G401 (cell line): ENCODE measurements at places on chromosomes 12 and 14. TPM values are rescaled to one million over a fixed set of nuclear protein-coding genes. Genes with fewer than 3 reads are reported as not detected.

DNA sequence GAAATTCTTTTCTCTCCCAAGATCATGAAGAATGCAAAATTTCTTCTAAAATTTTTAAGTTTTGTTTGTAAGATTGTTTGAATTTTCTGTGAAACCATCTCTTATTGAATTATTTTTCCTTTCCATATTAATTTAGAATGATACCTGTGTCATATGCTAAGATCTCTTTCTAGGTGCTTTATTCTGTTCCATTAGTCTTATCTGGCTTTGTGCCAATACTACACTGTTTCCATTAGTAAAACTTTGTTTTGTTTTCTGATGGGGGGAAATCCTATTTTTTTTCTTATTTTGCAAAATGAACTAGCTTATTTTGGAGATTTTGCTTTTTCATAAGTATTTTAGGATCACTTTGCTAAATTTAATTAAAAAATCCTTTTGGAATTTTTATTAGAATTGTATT, 193.9 kb downstream of the FUT8 start:
- no peak for DNase-seq

GRCh38 chr12:46573347-46573658, 200.7 kb upstream of the SLC38A2 start:
- no peak for DNase-seq

Gene ARHGAP5
- total RNA-seq, result 27.1 and 43.6 TPM in 2 replicates

DNA sequence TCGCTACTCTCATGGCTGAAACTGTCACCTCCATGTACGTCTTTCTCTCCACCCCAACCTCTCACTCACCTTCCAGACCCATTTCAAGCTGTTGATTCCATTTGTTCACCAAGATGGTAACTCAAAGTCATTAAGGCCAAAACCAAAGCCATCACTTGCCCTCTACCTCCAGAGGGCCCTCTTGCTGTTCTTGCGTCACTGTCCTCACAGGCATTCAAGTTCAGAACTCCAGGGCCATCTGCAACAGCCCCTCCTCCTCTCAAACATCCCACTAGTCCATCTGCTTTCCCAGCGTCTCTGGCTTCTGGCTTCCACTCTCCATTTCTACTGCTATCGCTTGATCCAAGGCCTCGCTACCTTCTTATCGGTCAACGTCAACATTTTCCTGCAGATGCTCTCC, 74.5 kb downstream of the VWF start:
- no peak for DNase-seq

DNA sequence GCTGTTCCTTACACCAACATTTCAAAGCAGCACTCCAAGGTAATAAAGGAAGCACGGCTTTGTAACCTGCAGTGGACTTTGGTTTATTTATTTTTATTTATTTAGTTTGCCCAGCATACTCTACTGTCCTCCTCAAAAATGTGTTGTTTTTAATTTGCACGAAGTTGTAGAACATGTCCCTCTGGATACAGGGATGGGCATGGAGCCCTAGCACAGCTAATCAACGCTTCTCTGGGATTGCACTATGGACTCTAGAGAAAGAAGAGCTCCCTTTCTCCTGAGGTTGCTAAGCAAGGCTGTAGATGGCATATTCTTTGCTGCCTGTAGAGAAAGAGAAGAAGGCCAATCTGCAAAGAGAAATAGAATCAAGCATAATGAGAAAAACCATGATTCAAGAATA, 5.9 kb upstream of the ANAPC5 start:
- no peak for DNase-seq

- DNase-seq, result no peak
Observed at GRCh38 chr14:75183225-75183624, 6.8 kb upstream of the TMED10 start.

GRCh38 chr14:104735830-104736642, 12.0 kb downstream of the ADSS1 start:
- peak; percentile 52 for DNase-seq

DNA sequence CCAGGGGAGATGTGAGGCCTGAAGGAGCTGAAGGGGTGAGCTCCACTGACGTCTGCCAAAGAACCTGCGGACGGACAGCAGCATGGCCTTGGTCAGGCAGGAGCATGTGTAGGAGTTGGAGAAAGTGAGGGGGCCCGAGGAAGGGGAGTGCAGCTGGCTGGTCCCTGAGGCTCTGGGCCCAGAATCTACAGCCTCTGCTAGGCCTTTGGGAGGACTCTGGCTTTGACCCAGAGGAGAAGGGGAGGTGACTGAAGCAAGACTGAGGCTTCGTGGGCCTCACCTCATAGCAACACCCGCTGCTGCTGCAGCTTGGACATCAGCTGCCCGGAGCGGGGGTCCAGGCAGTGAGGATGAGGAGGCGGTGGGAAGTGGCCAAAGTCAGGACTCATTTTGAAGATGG, 216.6 kb upstream of the FKBP4 start:
- DNase-seq, result no peak

DNA sequence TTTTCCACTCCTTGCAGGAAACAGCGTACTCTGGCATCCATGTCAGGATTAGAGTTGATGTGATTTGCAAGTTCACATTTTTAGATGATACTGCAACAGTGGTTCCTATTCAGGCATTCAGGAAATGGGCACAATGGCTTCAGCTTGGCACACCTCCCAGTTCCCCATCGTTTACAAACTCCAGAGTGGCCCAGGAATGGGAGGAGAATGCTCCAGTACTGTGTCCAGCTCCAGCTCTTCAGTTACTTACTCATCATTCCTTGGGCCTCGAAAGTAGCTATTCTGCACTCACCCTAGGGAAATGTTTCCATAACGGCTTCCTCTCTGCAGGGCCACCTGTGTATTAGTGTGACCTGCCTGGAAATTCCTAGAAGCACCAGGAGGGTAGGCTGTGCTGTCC, 239.7 kb upstream of the RGS6 start:
- no peak for DNase-seq

Gene ZC2HC1C
- 2.1 TPM in 1 of 2 replicates, not detected in the other for total RNA-seq

GRCh38 chr12:24756479-24757024, 192.3 kb downstream of the BCAT1 start:
- DNase-seq, result no peak

Gene GAS2L3
- total RNA-seq, result 11.7 and 14.4 TPM in 2 replicates

DNA sequence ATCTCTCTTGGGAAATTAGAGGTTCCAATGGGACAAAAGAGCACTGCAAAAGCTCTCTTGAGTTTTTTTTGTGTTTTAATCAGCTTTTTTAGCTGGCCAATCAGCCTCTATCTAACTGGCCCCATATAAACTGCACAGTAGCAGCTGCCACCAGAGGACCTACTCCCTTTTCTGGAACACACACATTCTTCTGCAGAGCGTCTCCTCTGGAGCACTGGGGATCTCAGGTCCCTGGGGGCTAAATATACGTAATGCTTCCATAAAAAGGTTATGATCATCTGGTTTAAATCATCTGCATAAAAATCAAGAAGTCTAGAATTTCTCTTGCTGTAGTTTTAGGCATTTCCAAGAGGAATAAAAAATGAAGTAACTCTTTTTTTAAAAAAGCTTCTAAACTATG, 32.3 kb downstream of the TSPAN8 start:
- DNase-seq, result no peak

Gene SERPINA1
- total RNA-seq, result not detected in 2 replicates

DNA sequence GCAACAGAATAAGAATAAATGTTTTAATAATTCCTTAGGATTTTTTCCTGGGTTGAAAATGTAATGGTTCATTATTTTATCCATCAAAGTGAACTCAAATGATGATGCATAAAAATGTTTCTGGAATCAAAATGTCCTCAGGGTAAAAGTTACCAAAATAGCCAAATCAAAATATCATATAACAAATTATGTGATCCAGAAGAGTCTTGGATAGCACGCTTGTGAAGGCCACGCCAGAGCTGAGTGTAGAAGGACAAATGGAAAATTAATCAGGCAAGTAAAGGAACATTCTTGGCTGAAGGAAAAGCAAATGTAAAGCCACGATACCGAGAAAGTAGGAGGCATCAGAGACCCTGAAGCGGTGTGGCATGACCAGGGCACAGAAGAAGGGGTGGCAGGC, 169.2 kb downstream of the CAPZA3 start:
- DNase-seq, result no peak

- DNase-seq, result no peak
Observed at GRCh38 chr12:100279607-100280244, 12.7 kb downstream of the SCYL2 start.

Gene TMEM132D
- not detected in 2 replicates for total RNA-seq

DNA sequence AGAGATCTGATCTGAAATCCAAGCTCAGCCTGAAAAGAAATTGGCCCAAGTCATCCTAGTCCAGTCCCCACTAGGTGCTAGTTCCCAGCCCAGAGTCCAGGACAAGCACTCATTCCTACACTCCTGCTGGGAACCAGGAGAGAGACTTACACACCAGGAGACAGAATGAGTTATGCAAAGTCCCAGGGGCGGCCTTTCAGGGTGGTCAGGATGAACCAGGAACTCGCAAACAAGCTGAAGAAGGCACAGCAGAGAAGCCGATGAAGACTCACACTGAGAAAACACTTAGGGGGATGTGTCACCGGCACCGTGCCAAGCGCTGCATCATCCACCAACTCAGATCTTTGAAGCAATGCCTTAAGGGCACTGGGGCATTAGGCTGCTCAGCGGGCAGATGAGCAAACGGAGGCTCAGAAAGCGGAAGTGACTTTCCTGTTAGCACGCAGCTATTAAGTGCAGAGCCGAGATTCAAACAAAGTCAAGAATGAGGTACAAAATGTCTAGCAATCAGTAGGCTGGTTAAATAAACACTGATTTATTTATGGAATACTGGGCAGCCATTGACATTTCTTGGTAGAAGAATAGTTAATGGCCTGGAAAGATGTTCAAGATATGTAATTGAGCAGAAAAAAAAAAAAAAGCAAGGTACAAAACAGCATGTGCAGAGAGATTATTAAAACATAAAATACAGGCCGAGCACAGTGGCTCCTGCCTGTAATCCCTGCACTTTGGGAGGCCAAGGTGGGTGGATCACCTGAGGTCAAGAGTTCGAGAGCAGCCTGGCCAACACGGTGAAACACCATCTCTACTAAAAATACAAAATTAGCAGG, 78.7 kb downstream of the LRRC74A start:
- no peak for DNase-seq

- no peak for DNase-seq
Observed at GRCh38 chr12:26335651-26336050, 140.3 kb downstream of the SSPN start.

Gene GPR84
- total RNA-seq, result 1.0 TPM in 1 of 2 replicates, not detected in the other

GRCh38 chr14:59342516-59343484, 122.4 kb downstream of the GPR135 start:
- no peak for DNase-seq

Gene MYO1H
- total RNA-seq, result not detected in 2 replicates

GRCh38 chr12:31765931-31766330, 37.1 kb upstream of the AMN1 start:
- no peak for DNase-seq

DNA sequence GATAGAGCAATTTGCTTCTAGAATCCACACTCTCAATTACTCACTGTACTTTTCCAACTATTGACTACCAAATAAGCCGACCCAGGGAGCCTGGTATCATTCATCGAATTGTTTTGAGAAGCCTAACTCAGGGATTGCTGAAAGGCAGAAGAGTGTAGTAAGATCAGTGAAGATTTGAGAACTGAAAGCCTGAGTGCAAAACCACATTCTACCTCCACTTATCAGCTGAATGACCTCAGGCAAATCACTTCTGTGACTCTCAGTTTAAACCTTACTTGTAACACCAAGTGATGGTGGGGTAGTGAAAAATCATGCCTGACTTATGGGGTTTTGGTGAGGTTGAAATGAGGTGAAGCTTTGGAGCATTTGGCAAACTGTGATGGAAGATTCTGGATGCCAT, 126.1 kb upstream of the MAX start:
- DNase-seq, result no peak
